Heart left ventricle (tissue), 16 donors: ENCODE measurements at places on chromosomes 3 and 15. TPM values are rescaled to one million over a fixed set of nuclear protein-coding genes. Genes with fewer than 3 reads are reported as not detected.

GRCh38 chr3:18527691-18528090, 102.6 kb upstream of the SATB1 start:
- H3K4me3 ChIP-seq: no peak overlapping the region
- H3K4me1 ChIP-seq: no peaks in the 10 kb centered on the region
- no peak overlapping the region for H3K27ac ChIP-seq
- no peaks in the 10 kb centered on the region for H3K27me3 ChIP-seq
- no peak for DNase-seq
- H3K36me3 ChIP-seq: no peaks in the 10 kb centered on the region

GRCh38 chr3:136192831-136193230, 3.3 kb downstream of the MSL2 start:
- H3K27me3 ChIP-seq: no peaks in the 10 kb centered on the region
- peak overlapping the region; percentile 100 for H3K27ac ChIP-seq
- DNase-seq: no peak
- H3K4me3 ChIP-seq: peak overlapping the region; percentile 71
- no peaks in the 10 kb centered on the region for H3K36me3 ChIP-seq

APEH gene
- 74.6 TPM for total RNA-seq

DNA sequence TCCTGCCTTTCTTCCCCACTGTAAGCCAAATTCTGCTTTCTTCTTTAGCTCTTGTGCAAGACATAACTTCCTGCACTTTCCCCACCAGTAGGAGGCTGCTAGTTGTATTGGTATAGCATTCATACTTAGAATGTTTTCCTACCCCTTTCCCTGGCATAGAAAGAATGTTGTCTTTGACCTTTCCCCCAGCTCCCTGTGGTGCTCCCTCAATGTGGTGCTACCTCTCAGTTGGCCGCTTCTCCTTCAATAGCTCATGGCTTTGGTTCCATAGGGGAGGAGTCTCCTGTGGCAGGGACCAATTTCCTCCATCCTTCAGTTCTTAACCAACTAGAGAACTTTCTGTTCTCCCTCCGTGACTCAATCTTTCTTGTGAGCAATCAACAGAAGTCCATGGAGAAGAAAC, 67.5 kb upstream of the AKAP13 start:
- H3K27ac ChIP-seq: no peak overlapping the region
- H3K27me3 ChIP-seq: no peaks in the 10 kb centered on the region
- H3K4me1 ChIP-seq: no peaks in the 10 kb centered on the region
- DNase-seq: no peak
- no peak overlapping the region for H3K4me3 ChIP-seq

CPOX gene
- total RNA-seq: 7.7 TPM

EBLN2 gene
- total RNA-seq: 1.1 TPM
